ENCODE measurements at places on chromosomes 5 and 9. TPM values are rescaled to one million over a fixed set of nuclear protein-coding genes. Genes with fewer than 3 reads are reported as not detected.

DNA sequence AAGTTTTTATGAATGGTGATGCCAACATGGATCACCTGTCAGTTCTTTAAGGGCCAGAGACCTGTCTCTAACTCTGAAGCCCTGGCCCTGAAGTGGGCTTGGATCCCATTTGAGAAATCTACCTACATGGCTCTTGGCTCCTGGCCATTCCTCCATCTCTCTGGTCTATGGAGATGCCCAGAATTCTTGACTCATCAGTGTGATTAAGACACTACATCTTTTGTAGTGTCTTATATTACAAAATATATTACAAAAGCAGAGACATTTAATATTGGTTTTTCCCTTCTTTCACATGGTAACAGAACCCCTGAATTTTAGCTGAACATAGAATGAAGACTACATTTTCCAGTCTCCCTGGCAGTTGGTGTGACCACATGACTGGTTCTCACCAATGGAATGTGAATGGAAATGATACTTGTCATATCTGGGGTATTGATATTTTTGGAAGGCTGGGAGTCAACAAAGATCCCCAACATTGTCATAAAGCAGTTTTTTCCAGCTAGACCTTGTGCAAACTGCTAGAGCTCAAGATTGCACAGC, 198.3 kb downstream of the SREK1 start:
- DNase-seq, result no peak

GRCh38 chr9:106796771-106797170, 66.2 kb upstream of the ZNF462 start:
- no peak for DNase-seq

- no peak for DNase-seq
Measured at GRCh38 chr9:37938121-37938891, 34.4 kb upstream of the SLC25A51 start.

- DNase-seq, result no peak
Measured at GRCh38 chr5:146098047-146098446, 7.3 kb downstream of the PLAC8L1 start.

BTNL8 gene
- total RNA-seq, result 0.75 TPM

DNA sequence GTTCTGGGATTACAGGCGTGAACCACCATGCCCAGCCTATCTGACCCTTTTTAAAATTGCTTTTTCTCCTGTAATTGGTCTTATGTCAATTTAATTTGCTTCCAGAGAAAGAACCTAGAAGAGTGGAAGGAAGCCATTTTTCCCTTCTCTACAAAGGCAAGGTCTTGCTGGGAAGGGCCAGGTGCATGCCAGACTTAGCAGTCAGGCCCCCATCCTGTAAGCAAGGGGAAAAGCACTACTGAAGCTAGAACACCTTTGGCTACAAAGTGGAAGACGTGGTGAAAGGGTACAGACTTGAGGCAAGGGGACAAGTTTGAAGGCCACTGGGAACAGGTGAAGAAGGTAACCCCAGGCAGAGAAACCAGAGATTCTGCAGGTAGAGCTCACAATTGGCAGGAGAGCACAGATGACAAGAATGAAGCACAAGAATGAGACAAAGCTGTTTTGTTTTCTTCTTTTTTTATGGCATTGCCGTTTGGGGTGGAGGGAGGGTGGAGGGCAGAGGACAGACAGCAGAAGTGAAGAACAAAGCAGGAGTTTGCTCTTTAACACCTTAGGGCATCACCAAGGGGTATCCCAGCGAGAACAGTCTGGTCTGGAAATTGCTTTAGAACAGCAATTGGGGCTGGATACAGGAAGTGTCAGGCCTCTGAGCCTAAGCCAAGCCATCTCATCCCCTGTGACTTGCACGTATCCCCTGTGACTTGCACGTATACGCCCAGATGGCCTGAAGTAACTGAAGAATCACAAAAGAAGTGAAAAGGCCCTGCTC, 72.9 kb downstream of the SERINC5 start:
- DNase-seq, result peak; percentile 60

DNA sequence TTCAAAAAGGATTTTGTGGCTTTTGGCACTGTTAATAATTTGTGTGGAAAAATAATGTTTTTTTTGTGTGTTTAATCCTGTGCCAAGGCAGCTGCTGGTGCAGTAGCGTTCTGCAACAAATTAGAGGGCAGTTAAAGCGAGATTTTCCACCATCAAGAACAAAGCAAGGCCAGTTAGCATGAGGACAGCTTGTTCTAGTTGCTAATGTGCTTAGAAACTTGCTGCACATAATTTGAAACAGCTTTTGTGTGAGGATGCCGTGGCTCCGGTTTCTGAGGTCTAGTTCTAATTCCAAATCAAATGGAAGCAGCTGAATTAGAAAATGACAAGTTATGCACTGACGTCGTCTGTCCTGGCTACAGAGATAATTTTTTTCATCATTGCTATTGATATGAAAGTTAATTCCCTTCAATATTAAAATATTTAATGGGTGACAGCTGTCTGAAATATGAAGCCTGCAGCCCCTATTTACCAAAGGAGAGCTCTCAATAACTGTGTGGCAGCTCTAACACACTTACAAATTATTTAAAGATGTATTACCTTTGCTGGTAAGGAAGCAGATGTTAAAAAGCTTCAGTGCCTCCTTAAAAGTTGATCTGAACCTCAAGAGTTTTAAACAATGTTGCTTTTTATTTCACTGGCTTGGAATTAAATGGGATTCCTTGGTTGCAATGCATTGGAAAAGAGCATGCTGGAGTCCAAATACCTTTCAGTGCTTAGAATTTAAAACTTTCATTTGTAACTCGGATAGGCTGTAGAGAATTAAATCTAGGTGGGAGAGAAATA, 128.6 kb downstream of the SPATA31D1 start:
- no peak for DNase-seq

- DNase-seq, result no peak
Measured at GRCh38 chr9:90009447-90009846, 404.6 kb downstream of the GADD45G start.

PCDHB11 gene
- total RNA-seq, result not detected

- DNase-seq, result no peak
Measured at GRCh38 chr5:21810737-21811316, 1042.3 kb downstream of the CDH12 start.

PCDHGC4 gene
- total RNA-seq, result 0.31 TPM

MTMR12 gene
- 36.9 TPM for total RNA-seq

DNA sequence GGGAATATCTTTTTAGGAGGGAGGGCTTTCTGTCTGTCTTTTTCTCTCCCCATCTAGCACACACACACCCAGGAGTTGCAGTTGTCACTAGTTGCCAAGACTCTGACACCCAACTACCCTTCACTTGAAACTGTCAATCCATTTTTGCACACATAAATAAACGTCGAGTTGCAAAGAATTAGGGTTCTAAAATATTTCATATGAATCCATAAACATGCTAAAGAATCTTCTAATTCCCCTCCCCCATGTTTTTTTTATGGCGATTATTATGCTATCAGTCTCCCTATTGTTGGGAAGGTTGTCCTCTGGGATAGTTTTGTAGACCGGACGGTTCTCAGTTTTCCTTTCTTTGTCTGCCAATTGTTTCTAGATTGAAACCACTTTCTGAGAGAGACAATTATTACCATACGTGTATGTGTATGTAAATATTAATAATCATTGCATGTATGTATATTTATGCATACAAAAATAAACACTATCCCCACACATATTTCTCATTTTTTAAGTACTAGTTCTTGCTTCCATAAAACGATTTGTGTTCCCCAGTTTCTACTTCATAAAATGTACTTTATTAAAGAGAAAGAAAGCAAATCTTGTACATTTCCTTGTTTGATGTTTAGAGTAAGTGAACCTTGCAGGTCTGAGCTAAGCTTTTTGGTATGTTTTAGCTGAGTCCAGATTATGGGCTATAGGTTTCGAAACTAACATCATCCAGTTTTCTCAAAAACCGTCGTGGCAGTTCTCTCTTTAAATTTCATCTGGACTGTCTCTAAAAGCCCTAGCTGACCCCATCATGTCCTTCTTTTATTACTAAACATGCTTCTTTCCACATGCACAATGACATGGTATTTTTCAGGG, 165.0 kb upstream of the MPDZ start:
- no peak for DNase-seq

DNA sequence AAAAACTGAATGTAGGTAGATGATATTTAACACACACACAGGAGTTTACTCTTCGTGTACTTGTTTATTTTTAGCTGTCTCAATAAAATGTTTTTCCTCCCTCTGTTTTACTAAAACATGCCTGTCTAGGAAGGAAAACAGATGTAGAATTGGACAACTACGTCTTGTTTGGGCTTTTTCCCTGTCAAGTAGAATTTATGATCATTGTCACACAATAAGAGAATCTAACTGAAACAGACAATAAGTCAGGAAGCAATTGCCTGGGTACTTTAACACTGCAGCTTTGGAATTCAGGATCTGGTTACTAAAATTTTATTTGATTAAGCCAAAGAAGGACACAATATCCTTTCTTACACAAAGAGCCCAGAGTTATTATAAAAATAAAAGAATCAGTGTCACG, 164.2 kb downstream of the ZDHHC21 start:
- DNase-seq, result no peak

- no peak for DNase-seq
Measured at GRCh38 chr5:78060421-78060820, 234.1 kb downstream of the AP3B1 start.

PCDHA3 gene
- not detected for total RNA-seq

All from natural killer cell (primary cell).